Islet precursor cell (in vitro differentiated cells): ENCODE measurements at places on chromosomes 3 and 15.

DNA sequence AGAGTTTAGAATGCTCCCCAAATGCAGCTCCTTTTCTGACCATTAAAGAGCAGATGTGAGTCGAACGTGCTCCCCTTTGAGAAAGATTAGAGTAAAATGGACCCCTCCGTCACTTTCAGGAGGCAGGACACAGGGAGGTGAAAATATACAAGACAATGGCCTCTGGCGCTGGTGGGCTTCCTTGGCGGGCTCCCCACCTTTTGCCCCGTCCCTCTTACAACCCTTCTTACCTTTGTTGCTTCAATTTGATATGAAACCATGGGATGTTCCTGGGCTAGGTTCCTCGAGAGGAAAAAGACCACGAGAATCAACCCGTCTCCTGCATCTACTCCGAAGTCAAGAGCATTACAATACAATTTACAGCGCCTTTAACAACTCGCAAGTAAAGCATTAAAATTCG is 214.2 kb downstream of the MEIS2 start:
- no peak for DNase-seq

DNA sequence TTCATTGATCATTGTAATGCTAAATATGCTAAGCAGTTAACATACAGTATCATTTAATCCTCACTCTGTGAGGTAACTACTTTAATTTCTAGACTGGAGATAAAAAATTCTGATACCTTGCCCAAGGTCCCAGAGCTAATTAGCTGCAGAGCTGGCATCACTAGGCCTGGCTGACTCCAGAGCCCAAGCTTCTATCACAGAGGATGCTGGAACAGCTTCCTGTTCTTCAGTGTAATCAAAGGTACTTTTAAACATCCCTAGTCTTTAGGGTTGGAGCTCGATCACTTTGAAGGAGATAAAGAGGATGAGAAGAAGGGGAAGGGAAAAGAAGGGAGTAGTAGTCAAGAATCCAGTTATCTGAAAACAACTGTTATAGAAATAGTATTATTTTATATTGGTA is 37.1 kb upstream of the BOC start:
- DNase-seq = no peak

DNA sequence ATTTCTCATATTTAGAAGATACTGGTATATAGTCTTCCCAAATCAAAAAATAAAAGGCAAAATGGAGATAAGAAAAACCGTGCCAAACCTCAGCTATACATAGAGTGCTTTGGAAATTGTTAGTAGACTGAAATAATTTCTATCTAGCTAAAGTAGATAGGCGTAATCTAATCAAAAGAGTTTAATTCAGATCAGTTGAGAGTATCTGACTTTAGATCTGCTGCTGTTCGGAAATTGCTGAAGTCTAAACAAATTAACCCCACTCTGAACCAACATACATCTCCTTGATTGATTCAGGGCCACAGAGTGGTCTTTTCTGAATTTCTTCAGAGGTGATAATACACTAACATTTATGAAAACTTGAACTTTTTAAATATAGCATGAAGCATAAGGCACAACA is 40.1 kb downstream of the MAP3K13 start:
- no peak for DNase-seq

DNA sequence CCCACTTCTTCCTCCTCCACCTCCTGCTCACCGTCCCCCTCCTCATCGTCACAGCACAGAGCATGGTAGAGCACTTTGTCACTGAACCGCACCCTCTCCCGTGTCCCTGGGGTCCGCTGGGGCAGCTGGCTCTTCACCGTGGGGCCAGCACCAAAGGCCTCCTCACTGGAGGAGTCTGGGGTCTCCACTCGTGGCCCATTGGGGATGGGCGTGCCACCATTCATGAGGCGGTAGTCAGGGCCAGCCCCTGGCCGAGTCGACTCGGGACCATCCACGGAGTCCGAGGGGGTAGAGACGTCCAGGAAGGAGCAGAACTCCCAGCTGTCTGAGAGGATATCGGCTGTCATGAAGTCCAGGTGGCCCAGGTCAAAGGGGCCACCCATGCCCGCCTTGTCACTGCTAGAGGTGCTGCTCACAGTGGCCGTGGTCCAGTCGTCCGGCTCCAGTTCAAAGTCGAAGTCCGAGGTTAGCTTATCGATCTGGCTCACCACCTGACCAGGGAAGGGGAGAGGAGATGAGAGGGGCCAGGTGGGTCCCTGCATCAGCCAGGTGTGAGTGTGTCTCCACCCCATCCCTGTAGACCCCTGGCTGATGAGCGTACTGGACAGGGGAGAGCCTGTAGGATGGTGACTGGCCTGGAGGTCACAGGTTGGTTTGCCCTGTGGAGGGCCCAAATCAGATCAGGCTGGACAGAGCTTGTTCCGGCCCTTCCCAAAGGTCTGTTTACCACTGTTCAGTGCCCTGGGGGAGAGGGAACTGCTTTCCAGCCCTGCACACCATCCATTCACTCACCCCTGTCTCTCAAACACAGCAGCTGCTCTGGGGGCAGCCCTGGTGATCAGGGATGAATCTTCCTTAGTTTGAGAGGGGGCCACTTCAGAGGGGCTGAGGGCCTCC is 12.8 kb downstream of the INSYN1 start:
- no peak for DNase-seq
